ENCODE measurements at places on chromosomes 7 and 10. TPM values are rescaled to one million over a fixed set of nuclear protein-coding genes. Genes with fewer than 3 reads are reported as not detected.

The NME8 gene
- polyA plus RNA-seq: 0.04 TPM

The LRRN3 gene
- polyA plus RNA-seq: 7.1 TPM

The OPALIN gene
- polyA plus RNA-seq: not detected

The TLX1 gene
- 0.57 TPM for polyA plus RNA-seq

All from large intestine (tissue), 12 donors.